ENCODE measurements at places on chromosomes 2 and 18. TPM values are rescaled to one million over a fixed set of nuclear protein-coding genes. Genes with fewer than 3 reads are reported as not detected.

C2orf15 gene
- total RNA-seq, result 4.5 TPM

OXER1 gene
- not detected for total RNA-seq

DNAJC5G gene
- not detected for total RNA-seq

ABCB11 gene
- total RNA-seq, result under 0.01 TPM

PDK1 gene
- 10.6 TPM for total RNA-seq

GAREM2 gene
- total RNA-seq, result 6.1 TPM

HOXD3 gene
- not detected for total RNA-seq

FASTKD2 gene
- 47.7 TPM for total RNA-seq

SLC4A1AP gene
- total RNA-seq, result 33.4 TPM

LRATD1 gene
- 29.8 TPM for total RNA-seq

PECR gene
- 27.3 TPM for total RNA-seq

MAP2 gene
- total RNA-seq, result 678 TPM

THOC1 gene
- total RNA-seq, result 65.6 TPM

POTEJ gene
- total RNA-seq, result not detected

DYNC2LI1 gene
- 34.6 TPM for total RNA-seq

NCKAP5 gene
- total RNA-seq, result 9.0 TPM

LGALSL gene
- 66.9 TPM for total RNA-seq

GPR45 gene
- 0.82 TPM for total RNA-seq

CD8B2 gene
- total RNA-seq, result under 0.01 TPM

TUBA3E gene
- total RNA-seq, result not detected

BOLL gene
- total RNA-seq, result not detected

HRH4 gene
- total RNA-seq, result not detected
